SW480 (cell line): ENCODE measurements at places on chromosomes 3 and 15.

DNA sequence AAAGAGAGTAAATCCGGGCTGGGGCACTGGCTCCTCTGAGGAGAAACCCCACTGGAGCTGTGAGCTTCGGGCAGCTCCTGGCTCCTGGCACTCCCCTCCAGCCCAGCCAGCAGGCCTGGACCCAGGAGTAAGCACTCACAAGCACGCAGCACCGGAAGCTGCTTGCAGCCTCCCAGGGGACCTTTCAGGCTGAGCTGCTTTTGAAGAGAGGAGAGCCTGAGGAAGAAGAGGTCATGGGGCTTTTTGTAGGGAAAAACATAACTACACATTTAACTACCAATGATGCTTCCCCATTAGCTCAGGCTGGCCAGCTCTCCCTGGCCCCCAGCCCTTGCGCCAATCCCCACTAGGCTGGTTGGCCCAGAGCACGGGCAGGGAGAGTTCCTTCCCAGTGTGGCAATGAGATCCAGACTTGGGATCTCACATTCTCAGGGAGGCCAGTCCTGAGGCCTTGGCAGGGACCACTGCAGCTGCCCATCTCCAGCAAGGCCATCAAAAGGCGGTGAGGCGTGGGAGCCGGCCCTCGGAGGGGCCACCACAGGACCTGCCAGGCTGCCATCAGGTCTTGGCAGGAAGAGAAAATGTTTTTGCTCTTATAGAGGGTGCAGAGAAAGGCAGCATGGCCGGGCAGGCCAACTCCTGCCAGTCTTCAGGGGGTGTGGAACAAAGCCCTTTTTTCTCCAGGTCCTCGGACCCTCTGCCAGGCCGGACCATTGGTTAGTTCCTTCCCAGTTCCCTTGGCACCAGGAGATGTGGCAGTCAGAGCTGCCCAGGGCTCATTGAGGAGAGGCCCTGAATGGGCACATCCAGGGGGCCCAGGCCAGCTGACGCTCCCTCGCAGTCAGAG is 41.5 kb upstream of the MFGE8 start:
- no peak for DNase-seq

DNA sequence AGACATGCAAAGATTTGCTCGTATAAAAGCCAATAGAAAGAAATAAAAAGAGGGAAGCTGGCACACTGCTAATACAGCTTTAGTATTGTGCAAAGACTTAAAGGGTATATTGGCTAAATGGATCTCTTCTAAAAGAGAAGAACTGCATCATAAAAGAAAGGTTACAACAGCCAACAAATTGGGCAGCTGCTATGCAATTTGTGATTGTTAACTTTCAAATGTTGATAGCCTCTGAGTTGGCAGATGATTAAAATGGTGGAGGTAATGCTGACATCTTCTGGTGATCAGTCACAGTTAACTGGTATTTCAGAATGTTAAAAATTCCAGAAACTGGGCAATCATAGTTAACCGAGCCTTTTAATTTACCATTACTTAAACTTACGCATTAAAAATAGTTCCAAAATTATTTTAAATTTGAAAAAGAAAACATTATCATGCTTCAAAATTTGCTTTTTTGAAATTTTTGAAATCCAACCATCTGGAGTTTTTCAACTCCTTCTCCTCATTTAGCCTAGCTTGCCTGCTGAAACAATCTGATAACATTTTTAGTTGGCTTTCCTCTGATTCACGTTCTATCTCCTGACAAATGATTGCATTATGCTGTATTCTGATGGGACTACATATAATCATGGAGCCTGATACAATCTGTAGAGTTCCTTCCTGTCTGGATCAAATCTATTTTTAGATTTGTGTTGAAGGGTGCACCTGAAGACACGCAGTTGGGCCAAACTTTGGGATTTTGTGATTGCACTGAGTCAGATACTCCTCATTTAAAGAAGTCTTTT is 144.0 kb upstream of the PDZRN3 start:
- no peak for DNase-seq

- DNase-seq = peak; percentile 25
These were observed 62.7 kb upstream of the CD47 start for GRCh38 chr3:108153451-108153981.

- DNase-seq = no peak
These were observed 10.1 kb downstream of the BCL2L10 start for GRCh38 chr15:52102463-52102862.

DNA sequence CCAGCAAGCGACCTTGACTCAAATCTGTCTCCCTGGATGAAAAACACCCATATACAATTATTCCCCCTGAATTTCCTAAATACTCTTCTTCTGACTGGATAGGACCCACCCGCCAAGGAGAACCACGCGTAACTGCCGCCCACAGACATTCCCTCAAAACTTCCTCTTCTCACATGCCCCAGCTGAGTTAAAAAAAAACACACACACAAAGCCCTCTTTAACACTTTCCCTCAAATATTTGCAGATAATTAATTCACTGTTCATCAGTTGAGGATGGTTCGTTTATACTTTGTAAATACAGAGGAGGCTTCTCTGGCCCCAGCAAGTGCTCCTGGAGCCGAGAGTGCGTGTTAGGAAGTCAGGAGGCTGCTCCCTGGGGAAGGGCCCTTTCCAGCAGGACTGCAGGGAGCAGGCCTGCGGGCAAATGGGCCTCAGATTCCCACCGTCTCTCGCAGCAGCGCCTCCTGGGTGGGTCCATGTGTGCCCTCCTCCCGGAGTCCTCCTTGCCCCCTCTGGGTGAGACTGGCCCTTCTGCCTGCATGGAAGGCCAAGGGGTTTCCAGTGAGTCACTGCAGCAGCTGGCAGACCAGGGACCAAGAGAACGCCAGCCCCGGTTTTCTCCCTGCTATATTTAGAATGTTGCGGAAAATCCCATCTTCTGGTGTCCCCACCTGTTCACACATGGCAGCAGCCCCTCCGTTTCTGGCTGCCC is 46.8 kb downstream of the MGLL start:
- no peak for DNase-seq

DNA sequence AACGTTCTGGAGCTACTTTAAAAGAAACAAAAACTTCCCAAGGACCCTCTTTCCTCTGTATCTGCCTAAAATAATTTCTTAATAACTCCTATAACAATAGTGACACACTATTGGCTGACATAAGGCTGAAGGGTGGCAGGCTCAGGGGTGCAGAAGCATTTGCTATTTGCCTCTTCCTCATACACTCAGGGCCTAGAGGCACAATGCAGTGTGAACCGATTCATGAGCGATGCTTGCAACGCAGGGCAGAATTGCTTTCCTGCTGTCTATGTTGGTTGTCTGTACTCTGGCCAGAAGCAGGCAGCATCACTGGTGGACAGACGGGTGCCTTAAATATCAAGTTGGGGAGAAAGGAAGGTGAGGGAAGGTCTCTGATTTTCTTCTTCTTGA is 157.4 kb downstream of the AGBL1 start:
- DNase-seq = no peak

DNA sequence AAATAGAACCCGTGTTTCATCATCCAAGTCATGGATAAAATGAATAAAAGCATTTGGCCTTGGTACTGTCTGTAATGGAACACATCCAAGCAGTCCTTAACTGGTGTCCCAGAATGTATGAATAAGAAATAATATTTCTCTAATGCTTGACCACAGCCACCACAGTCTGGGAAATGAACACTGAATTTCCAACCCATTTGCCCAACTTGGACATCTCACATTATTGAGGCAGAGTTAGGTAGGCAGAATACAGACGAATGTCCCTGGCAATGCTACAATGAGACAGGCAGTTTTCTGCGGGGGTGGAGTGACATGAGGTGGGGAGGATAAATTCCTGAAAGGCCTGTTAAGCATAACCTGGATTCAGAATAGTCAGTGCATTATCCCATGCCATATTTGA is 245.7 kb downstream of the ZIC1 start:
- DNase-seq = peak; percentile 28

DNA sequence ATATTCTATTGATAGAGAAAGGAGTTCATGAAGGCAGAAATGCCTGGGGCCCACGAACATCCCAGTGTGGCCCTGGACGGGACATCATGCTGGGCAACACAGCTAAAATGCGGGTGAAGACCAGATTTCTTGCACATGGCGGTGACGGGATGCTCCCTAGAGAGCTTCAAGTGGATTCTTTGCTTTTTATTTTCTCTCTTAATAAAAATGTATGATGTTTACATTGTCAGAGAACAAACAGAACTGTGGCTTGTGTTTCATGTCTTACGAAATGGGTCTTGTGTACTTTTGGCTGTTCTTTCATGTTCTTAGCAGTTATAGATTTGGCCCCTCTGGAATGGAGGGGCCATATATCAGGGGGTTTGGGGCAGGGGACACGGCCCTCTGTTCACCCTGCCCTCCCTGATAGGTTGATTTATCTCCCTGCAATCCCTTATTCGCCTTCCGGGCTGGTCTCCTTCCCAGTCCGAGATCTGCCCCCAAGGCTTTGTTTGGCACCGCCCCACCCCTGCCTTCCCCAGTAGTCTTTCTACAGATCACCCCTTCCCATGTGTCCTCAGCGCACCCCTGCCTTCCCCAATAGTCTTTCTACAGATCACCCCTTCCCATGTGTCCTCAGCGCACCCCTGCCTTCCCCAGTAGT is 68.7 kb upstream of the CGNL1 start:
- no peak for DNase-seq

DNA sequence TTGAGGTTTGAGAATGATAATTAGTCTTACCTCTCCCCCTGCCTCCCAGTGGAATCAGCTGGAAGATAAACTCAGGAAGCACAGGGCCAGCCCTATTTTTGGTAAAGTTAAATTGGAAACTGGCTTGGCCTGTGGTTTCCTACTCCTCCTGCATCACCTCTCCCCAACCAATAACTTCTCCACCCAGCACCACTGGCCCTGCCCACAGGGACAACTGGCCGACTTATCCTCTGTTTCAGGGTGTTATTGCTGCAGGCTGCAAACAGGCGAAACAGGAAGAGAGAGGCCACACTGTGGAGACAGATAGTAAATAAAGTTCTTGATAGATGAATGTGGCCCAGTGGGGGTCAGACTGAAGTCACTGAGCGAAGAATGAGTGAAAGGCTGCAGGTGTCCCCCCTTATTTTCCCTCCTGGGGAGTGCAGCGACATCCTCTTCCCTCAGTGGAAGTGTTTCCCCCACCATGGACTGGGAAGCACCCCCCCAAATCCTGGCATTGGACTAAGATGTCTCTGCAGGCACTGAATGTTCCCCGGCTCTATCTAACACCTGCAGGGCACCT is 47.1 kb downstream of the PDIA5 start:
- DNase-seq = no peak

DNA sequence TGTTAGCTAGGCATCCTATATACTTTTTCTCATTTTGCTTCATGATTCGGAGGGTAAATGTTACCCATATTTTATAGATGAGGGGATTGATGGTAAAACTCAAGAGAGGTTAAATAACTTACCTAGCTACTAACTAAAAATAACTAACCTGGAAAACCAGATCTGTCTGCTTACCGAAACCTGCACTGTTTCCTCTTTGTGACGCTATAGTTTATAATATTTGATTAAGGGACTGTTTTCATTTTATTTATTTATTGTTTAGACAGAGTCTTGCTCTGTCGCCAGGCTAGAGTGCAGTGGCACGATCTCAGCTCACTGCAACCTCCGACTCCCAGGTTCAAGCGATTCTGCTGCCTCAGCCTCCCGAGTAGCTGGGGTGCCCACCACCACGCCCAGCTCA is 55.9 kb downstream of the MAP6D1 start:
- no peak for DNase-seq

GRCh38 chr3:49661281-49661680 is 12.9 kb upstream of the APEH start:
- no peak for DNase-seq

DNA sequence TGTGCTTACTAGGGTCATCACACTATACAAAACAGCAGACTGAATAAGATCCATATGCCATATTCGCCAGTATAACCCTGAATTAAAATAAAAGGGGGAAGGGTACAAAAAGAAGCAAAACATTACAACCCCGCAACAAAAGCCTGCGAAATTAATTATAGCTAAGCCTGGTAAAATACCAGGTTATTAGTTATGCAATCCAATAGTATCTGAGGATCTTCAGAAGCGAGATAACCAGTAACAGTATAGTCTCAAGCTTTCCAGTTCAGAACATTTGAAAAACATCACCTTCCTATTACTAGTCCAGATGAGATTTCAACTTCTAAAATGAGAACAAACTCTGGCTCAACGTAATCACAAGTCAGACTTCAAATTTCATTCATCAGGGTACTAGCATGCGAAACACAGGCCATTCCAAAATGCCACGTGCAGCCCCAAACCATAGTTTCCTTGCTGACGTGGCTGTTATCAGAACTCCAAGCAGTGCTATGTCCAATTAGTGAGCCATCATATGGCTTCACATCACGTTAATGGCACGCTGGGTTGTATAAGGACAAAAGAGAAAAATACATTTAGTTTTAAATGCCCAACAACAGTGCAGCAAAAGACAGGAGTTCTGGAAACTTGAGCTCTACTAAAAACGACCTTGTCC is 1.1 kb downstream of the SSR3 start:
- peak; percentile 25 for DNase-seq

GRCh38 chr3:52524752-52525679 is 8.6 kb downstream of the NT5DC2 start:
- DNase-seq = no peak

DNA sequence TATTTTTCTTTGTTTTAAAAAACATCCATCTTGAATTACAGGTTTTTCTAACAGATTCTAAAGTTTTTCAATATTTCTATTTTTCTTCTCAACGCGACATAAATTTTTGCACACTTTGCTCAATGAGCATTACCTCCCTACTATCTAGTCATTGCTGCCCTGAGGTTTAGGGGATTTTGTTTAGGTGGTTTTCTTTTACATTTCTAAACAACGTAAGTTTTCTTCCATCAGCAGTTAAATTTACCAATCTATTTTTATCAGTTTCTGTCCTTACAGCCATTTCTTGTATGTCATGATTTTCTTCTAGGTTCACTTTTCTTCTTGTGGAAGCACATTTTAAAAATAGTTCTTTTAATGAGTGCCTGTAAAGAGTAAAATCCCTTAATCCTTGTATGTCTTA is 49.2 kb upstream of the CCR2 start:
- DNase-seq = no peak
